HCT116 (cell line): ENCODE measurements at places on chromosomes 11 and 22.

DNA sequence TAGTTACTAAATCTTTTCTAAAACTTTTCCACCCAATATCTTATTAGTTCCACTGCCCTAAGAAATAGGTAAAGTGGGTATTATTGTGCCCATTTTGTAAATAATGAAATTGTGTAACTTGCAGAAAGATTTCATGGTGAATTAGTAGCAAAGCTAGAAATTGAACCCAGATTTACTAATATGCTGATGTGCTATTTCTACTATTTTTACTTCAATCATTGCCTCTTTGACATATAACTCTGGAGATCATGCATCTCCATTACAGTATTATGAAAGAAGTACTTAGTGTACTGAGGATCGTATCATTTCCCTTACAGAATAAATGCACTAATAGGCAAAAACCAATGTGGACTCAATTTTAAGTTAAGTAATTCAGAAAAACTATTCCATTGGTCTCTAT, 119.0 kb downstream of the CSTPP1 start:
- DNase-seq, result no peak

DNA sequence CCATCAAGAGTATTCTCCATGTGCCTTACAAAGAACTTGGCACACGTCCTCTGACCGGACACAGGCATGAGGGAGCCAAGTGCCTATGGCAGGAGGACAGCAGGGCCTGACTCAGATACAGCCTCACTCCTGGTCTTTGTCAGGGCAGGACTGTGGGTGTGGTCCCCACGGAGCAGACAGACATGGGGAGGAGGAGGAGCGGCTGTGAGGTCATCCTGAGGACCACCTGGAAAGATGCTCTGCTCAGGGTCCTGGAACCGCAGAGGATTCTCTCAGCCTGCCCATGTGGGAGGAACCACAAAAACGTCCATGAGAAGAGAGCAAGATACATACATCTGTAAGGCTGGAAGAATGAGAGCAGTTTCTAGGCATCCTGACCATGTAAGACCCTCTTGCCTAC, 576.3 kb downstream of the BRD1 start:
- DNase-seq, result no peak

- DNase-seq, result no peak
Observed at GRCh38 chr11:33376331-33377310, 119.4 kb downstream of the HIPK3 start.

DNA sequence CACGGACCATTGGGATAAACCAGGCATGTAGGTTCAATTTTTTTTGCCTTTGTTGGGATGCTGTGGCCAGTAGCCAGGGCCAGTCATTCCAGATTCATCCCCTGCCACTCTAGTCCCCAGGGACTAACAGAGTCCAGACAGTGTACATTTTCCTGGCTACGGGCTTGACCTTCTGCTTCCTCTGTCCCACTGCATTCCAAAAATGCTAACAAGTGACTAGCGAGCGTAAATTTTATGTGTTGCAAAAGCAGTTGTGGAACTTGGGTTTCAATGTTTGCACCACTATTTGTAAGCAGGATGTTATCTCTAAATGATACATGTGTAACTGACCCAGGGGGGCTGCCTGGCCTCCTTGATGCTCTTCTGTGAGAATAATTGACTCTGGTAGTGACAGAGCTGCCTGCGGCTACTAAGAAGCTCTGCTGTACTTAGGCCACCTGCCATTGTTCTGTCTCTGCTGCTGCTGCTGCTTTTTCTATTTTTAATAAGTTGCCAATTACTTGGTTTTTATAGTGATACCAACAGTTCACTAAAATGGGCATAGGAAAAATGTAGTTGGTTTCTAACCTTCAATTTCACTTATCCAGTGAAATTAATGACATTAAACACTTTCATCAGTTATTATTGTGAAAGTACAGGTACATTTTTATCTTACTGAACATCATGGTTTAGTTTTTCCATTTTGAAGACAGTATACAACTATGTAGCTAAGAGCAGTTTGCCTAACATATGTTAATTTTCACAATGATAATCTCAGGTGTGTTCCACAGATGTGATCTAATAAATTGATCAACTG, 26.8 kb downstream of the TNRC6B start:
- DNase-seq, result no peak

DNA sequence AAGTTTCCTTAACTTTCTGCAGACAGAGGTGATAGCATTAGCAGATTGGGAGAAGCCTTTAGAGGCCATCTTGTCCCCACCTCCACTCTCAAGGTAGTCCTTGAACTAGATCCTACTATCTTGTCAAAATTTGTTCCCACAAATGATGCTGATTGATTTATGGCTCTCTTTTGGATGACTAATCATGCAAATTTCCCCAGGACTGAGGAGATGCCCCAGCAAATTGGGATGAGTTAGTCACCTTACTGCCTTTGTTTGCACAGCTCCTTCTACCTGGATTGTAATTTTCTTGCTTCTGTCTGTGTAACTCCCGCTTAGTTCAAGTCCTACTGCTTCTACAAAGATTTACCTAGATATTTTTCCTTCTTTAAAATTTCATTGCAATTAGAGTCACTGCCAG, 391.4 kb upstream of the CADM1 start:
- no peak for DNase-seq

DNA sequence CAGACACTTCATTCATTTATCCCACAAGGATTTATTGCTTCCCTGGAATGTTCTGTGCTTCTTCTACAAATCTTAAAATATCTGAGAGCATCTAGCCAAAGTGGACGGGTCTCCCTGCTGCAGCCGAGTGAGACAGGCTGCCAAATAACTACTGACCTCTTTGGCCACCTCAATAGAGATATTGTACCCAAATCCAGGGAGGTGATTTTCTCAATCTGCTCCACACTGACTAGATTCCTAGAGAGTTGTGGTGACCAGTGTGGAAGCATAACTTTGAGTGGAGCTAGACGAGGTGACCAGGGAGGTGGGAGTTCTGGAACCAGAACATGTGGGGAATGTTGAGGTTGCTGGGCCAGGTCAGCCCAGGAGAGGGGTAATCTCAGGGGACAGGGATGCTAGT, 77.5 kb downstream of the THAP12 start:
- no peak for DNase-seq

- no peak for DNase-seq
Observed at GRCh38 chr11:118634431-118635236, 27.2 kb downstream of the PHLDB1 start.
